ENCODE measurements at places on chromosomes 7 and 10. TPM values are rescaled to one million over a fixed set of nuclear protein-coding genes. Genes with fewer than 3 reads are reported as not detected.
A peak's percentile ranks its signal among the peaks of the same experiment; 100 is the strongest.

MYO1G gene
- 0.19 TPM for total RNA-seq

- no peak for DNase-seq
Observed at GRCh38 chr7:95264363-95264891, 59.9 kb downstream of the PON1 start.

OGDHL gene
- 16.6 TPM for total RNA-seq

- DNase-seq, result no peak
Observed at GRCh38 chr10:34003561-34003960, 669.1 kb upstream of the NRP1 start.

CFAP43 gene
- 0.23 TPM for total RNA-seq

ANKRD61 gene
- total RNA-seq, result 0.42 TPM

OR2A7 gene
- total RNA-seq, result 1.9 TPM

CFAP46 gene
- 4.8 TPM for total RNA-seq

GRCh38 chr7:37405603-37406122 lies 43.0 kb downstream of the ELMO1 start:
- DNase-seq, result no peak

DNA sequence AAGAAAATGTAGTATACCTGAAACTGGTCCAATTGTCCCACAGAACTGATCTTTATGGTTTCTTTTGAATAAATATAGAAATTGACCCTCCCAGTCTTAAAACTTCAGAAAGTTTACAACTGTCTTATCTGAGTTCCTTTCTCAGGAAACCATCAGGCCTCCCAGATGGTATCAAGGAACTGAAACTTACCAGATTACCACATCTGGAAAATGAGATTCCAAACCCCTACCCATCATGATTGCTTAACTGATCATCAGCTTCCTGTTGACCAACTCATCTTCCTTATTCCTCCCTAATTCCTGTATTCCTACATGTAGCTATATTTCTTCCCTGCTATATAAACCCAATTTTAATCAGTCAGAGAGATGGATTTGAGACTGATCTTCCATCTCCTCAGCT lies 5.5 kb downstream of the VWDE start:
- DNase-seq, result no peak

CAV1 gene
- total RNA-seq, result 22.8 TPM

SLC26A5 gene
- 0.40 TPM for total RNA-seq

DNA sequence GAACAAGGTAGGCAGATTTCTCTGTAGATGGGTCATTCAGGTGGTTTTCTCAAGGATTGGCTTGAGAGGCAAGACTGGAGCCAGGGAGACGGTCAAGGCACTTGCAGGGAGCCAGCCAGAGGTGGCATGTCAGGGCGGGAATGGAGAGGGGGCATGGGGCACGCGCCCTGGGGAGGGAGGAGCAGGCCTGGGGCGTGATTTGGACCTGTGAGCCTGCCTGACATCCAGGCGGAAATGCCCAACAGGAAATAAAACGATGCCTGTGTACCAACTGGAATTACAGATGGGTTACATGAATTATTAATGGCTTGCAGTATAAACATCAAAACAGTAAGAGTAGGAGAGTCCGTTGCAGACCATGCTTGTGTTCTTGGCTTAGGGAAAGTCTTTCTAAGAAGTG lies 8.6 kb upstream of the SUN1 start:
- no peak for DNase-seq

DNA sequence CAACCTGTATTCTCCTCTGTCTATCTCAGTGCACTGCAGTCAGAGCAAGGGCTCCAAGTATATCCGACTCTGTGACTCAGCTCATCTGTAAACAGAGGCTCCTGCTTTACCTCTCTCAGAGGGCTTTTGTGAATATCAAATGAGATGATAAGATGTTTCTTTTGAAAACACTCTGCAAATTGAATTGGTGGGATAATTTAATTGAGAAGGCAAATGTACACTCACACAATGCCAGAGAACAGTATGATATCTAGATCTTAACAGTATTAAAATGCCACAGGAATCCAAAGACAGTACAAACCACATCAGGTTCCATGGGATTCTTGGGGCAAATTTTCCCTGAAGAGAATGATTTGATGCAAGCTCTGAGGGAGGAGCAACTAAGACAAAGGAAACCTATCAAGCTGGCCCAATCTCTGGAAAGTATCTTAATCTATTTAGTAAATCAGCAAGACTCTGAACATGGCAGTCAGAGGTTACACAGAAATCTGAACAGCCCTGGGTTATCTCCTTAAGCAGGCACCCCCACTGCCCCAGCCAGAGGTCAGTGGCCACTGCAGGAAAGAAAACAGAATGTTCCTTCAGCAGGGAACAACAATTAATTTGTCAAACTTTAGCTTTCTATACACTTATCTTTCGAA lies 45.9 kb downstream of the DOCK4 start:
- DNase-seq, result no peak

NAT16 gene
- total RNA-seq, result 0.84 TPM

GRCh38 chr10:70588255-70588654 lies 14.3 kb downstream of the PRF1 start:
- peak; percentile 37 for DNase-seq

RAMP3 gene
- total RNA-seq, result 0.88 TPM

CLRN3 gene
- not detected for total RNA-seq

SYT15B gene
- total RNA-seq, result not detected

GRCh38 chr10:90197766-90198165 lies 496.4 kb downstream of the KIF20B start:
- no peak for DNase-seq

MEOX2 gene
- 0.19 TPM for total RNA-seq

GRCh38 chr10:49837051-49837478 lies 74.9 kb upstream of the OGDHL start:
- no peak for DNase-seq

DNA sequence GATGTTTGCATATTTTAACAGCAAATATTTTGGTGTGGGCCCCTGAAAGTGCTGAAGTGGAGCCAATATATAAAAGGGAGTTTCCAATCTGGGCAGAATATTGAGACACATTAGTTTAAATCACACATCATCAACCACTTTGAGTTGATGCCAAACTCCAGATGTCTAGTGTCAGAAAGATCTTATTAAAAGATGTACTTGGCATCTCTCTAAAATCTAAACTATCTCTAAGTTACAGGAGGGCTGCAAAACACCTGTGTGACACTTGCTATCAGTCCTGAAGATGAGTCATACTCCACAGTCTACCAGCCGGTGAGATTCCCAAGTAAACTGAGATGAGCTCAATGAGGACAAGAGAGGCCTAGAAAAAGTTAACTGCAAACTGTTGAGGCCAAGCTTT lies 11.4 kb downstream of the JAZF1 start:
- DNase-seq, result no peak

DNA sequence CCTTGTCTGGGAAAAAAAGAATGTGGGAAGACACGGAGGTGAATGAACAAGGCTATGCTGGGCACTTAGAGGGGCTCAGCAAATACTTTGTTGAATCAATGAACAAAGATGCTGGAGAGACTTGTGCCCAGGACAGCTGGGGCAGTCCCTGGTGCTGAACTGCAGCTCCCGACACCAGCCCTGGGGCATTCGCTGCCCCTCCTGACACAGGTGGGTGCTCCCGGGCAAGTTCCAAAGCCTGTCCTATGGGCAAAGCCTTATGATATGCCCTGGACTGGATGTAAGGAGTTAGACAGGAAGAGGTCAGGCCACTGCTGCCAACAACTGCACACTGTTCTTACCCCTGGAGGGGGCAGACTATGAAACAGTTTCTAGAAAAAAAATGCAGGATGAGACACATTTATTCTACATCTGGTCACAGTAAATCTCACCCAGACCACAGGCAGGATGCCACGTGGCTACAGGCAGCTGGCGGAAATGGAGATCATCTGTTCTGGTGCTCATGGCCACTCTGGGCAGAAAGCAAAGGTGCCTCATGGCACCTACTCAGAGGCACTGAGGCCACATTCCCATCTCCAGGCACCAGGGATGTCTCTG lies 21.9 kb upstream of the FRAT2 start:
- no peak for DNase-seq

HABP2 gene
- total RNA-seq, result not detected

DNA sequence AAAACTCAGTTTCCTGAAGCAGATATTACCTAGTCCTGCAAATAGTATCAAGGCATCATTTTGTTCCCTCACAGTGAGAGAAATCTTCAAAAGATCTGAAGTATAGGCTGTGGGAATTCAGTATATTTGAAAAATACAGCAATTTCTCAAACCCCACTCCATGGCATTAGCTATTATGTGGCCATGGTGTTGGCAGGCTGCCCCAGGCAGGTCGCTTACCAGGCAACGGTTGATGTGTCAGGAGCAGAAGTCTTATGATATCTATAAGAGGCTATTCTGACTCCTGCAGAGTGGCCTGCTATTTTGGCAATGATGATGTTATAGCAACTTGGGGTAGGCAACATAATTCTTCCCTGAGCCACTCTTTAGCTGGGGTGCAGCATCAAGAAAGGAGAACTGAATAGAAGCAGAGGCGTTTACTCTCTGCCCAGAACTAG lies 187.9 kb downstream of the PLXDC2 start:
- no peak for DNase-seq

PRF1 gene
- not detected for total RNA-seq

TUBAL3 gene
- not detected for total RNA-seq

GRCh38 chr10:130301021-130301892 lies 165.1 kb downstream of the GLRX3 start:
- no peak for DNase-seq

ITIH5 gene
- total RNA-seq, result 7.6 TPM

- no peak for DNase-seq
Observed at GRCh38 chr10:53601260-53601875, 828.8 kb upstream of the MBL2 start.

DNA sequence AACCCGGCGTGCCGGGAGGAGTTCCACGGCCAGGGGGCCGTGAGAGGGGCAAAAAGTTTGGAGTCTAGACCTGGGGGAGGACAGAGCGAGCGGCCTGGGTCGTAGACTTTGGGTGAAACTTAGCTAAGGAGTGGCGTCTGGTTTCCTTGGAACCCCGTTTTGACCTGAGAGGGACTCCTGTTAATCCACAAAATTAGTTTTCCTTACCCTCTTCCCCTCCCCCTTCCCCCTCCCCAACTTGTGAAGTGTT lies 574 bp downstream of the MARCHF5 start:
- DNase-seq, result no peak

- no peak for DNase-seq
Observed at GRCh38 chr7:152588350-152588749, 87.6 kb downstream of the XRCC2 start.

CEP55 gene
- total RNA-seq, result 19.6 TPM

- DNase-seq, result peak; percentile 79
Observed at GRCh38 chr10:121580276-121581116, 17.7 kb downstream of the FGFR2 start.

Measured in H1 (cell line).